Inflammatory macrophage (primary cell): ENCODE measurements at places on chromosomes 12 and 14.

- no peak for DNase-seq
Observed at GRCh38 chr12:53025250-53025649, 19.0 kb downstream of the EIF4B start.

- DNase-seq = no peak
Observed at GRCh38 chr12:88420457-88420856, 159.8 kb downstream of the KITLG start.

DNA sequence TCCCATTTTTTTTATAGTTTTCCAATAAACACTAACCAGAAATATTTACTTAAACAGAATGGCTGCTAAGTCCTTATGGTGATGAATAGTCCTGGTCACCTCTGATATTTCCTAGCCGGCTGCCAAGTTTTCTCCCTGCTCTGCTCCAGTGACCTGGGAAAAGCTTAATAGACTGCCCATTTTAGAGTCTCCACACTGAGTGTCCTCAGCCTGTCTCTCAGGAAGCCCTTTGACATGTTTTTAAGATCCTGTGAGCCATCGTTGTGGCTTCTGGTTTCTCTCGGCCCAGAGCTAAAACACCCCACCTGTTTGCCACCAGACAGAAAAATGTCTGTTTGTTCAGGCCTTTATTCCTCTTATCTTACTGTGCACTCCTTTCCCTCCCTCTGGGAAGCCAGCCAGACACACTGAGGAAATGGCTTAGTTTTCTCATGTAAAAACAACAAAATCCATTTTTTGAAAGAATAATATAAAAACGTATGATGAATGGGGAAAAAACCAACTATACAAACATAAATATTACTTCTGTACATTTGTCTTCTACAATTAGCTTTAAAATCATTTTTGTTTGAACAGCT is 25.4 kb upstream of the ALDH2 start:
- DNase-seq = no peak

GRCh38 chr12:130433411-130433810 is 95.7 kb downstream of the PIWIL1 start:
- DNase-seq = no peak

DNA sequence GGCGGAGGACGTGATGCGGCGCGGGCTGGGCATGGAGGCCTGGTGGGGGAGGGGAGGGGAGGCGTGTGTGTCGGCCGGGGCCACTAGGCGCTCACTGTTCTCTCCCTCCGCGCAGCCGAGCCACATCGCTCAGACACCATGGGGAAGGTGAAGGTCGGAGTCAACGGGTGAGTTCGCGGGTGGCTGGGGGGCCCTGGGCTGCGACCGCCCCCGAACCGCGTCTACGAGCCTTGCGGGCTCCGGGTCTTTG is 303 bp downstream of the GAPDH start:
- DNase-seq = no peak

GRCh38 chr14:70641548-70642302 is at the start of gene TTC9:
TSS of gene TTC9 (plus strand) at chr14:70641916. CDS start at chr14:70642130, 214 bp downstream.
- DNase-seq = no peak

- DNase-seq = no peak
Observed at GRCh38 chr12:116856729-116857128, 24.5 kb downstream of the HRK start.

- no peak for DNase-seq
Observed at GRCh38 chr14:25111061-25111601, 61.2 kb upstream of the STXBP6 start.

GRCh38 chr12:87921621-87922020 is 107.6 kb downstream of the C12orf50 start:
- no peak for DNase-seq
